Natural killer cell (primary cell): ENCODE measurements at places on chromosomes 11 and 22. TPM values are rescaled to one million over a fixed set of nuclear protein-coding genes. Genes with fewer than 3 reads are reported as not detected.

GRCh38 chr11:100681064-100681502 lies 6.0 kb upstream of the ARHGAP42 start:
- no peak overlapping the region for H3K4me3 ChIP-seq
- H3K36me3 ChIP-seq = no peaks in the 10 kb centered on the region
- peak; percentile 25 for DNase-seq
- peaks cover 13% of the 10 kb centered on the region for H3K4me1 ChIP-seq
- H3K27ac ChIP-seq = peak overlapping the region; percentile 52

- peaks cover 16% of the 10 kb centered on the region for H3K27me3 ChIP-seq
- H3K4me1 ChIP-seq = peaks cover 29% of the 10 kb centered on the region
- no peak for DNase-seq
- no peak overlapping the region for H3K4me3 ChIP-seq
Measured at GRCh38 chr22:24952837-24953383, 394 bp downstream of the KIAA1671 start.

DNA sequence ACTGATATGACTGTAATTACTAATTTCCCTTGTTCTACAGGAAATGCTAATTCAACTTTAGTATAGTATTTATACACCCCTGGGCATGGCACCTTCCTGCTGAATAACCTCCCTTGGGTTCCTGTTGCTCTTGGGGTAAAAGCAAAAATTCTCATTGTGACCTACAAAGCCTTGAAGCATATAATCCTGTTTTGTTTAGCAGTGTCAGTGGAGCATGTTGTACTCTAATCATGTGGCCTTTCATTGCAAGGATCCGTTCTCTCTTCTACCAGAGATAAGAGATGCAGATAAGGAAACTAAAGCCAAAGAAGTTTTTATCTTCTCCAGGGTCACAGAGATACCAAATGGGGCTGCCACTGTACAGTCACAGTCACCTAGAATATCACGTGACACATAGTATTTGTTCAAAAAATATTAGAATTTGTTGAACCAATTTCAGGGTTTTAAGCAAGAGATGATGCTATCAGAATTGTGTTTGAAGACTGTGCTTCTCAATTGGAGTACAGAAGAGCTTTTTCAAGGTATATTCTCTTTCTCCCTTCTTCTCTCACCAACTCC lies 25.1 kb downstream of the CSRP3 start:
- H3K4me3 ChIP-seq = no peak overlapping the region
- no peaks in the 10 kb centered on the region for H3K4me1 ChIP-seq
- no peaks in the 10 kb centered on the region for H3K27me3 ChIP-seq

DNA sequence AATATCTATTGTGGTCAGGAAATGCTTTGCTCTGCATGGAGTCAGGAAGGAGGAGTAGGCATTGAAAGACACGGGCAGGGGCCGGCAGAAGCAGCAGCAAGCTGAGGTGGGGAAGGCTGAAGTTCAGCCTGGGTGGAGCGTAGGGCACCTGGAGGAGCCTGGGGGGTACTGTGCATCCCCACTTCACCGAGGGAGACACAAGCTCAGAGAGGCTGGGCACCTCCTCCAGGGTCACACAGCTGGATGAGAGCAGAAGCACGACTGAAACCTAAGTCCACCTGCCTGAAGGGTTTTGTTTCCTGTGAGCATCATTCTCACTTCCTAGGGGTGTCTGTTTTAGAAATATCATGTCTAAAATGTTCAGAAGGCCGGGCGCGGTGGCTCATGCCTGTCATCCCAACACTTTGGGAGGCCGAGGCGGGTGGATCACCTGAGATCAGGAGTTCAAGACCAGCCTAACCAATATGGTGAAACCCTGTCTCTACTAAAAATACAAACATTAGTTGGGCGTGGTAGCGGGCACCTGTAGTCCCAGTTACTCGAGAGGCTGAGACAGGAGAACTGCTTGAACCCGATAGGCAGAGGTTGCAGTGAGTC lies 138.3 kb downstream of the MPPED1 start:
- H3K4me3 ChIP-seq = no peak overlapping the region
- H3K27ac ChIP-seq = no peak overlapping the region
- no peak for DNase-seq
- no peaks in the 10 kb centered on the region for H3K4me1 ChIP-seq
- H3K36me3 ChIP-seq = no peaks in the 10 kb centered on the region

DNA sequence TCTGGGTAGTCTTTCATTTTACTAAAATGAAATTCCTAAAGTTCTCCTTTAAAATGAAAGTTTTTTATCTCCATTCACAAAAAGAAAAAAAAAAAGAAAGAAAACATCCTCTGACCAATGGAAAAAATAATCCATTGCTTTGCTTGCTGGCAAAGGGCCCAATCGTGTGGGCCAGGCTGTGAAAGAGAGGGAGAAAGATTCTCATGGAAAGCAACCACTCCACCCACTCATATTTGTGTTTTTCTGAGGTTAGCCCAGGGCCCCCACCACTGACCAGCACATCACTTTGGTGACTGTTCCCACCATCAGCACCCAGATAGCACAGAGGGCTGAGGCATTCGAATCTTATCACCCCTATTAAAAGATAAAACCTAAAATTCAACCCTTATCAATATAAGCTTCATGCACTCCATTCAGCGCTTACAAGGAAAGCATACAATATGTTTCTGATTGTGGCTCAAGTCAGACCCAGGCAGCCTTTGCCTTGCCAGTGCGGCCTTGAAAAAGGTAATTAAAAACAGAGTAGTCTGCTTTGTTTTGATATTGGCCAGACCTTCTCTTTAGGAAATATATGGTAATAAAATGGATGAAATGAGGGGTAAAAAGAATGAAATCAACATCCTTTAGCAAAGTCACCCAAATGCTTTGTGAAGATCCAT lies 192.8 kb downstream of the ETS1 start:
- no peak overlapping the region for H3K4me3 ChIP-seq
- no peak for DNase-seq
- H3K27ac ChIP-seq = no peak overlapping the region
- H3K27me3 ChIP-seq = no peaks in the 10 kb centered on the region

DNA sequence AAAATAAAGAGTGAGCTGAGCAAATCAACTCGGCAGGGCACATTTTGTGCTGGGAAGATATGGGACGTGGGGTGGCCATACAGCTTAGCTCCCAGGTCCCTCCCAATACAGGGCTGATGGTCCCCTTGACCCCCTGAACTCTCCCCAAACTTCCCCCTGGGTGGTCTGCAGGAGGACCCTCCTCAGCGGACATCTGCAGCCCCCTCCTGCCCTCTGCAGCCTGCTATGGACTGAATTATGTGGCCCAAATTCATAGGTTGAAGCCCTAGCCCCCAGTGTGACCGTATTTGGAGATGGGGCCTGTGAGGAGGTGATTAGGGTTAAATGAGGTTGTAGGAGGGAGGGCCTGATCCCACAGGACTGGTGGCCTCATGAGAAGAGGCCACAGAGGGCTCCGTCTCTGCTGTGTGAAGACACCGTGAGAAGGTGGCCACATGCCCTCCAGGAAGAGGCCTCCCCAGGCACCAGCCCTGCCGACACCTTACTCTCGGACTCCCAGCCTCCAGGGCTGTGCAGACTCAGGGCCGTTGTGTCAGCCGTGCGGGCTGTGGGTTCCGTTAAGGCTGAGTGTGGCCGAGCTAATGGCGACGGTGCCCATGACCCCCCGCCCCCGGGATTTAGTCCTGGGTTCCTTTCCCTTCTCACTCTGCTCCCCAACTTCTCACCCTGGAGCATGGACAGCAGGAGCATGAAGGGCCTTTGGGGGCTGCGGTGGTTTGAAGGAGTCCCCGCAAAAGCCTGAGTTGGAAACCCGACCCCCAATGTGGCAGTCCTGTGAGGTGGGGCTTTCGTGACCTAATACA lies 1042.8 kb downstream of the BRD1 start:
- no peak overlapping the region for H3K27ac ChIP-seq
- H3K36me3 ChIP-seq = no peaks in the 10 kb centered on the region
- no peak overlapping the region for H3K4me3 ChIP-seq
- DNase-seq = no peak
- no peaks in the 10 kb centered on the region for H3K4me1 ChIP-seq
- no peaks in the 10 kb centered on the region for H3K27me3 ChIP-seq

DNA sequence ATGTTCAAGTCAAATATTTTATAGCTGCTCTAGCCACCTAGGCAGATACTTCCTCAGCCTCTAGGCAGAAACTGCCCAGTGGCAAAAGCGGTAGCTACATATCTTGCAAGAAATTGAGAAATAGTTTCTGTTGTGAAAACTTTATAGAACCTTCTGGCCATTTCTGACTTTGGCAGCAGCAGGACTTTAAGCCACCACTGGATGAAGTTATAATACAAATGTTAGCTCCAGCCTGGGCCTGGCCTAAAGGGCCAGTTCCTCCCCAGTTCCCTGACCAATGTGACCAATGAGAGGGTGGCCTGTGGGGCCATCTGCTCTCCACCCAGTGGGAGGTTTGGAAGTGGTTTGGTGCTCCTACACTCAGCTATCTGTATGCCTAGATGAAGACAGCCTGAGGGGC lies 254.0 kb upstream of the NARS2 start:
- H3K4me3 ChIP-seq = no peak overlapping the region
- H3K27ac ChIP-seq = no peak overlapping the region
- no peaks in the 10 kb centered on the region for H3K27me3 ChIP-seq
- H3K36me3 ChIP-seq = no peaks in the 10 kb centered on the region
- no peaks in the 10 kb centered on the region for H3K4me1 ChIP-seq
- no peak for DNase-seq

DNA sequence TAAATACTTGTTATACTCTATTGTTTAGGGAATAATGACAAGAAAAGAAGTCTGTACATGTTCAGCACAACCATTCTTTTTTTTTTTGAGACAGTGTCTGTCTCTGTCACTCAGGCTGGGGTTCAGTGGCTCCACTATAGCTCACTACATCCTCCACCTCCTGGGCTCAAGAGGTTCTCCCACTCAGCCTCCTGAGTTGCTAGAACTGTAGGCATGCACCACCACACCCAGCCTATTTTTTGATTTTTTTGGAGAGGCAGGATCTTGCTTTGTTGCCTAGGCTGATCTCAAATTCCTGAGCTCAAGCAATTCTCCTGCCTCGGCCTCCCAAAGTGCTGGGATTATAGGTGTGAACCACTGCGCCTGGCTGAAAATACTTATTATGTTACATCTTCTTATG lies 250.0 kb downstream of the MIAT start:
- DNase-seq = no peak
- no peaks in the 10 kb centered on the region for H3K36me3 ChIP-seq
- peaks cover 6% of the 10 kb centered on the region for H3K4me1 ChIP-seq
- no peak overlapping the region for H3K27ac ChIP-seq

Gene LDHAL6A
- total RNA-seq = 0.15 TPM

Gene DNAJB7
- total RNA-seq = not detected
